Fibroblast of pulmonary artery (primary cell): ENCODE measurements at places on chromosomes 11 and 22.
A peak's percentile ranks its signal among the peaks of the same experiment; 100 is the strongest.

DNA sequence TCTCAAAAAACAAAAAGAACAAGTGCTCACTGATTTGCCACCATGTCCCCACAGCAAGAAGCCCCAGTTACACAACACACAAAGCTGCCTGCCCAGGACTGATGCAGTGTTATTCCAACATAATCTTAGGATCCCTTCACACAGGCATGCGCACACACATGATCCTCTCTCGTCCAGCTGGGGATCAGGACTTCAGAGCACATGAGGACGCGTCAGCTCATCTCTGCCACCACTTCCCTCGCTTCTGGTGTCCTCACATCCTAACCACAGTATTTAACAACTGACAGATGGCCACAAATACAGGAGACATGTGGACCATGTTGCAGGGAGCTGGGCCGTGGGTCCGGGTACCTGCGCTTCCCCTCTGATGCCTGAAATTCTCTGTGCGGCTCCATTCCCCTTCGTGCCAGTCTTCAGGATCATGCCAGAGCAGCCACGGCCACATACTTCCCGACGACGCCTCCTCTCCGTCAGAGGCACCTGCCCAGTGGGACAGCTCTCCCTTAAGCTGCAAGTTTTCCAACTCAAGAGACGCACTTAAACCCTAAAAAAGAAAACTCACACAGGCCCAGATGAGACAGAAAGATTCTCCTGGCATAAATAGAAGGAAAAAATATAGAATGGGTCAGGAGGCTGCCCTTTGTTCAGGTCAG lies 68.3 kb downstream of the PACSIN2 start:
- DNase-seq, result no peak

GRCh38 chr11:118531597-118532084 lies 649 bp downstream of the TMEM25 start:
- no peak for DNase-seq

DNA sequence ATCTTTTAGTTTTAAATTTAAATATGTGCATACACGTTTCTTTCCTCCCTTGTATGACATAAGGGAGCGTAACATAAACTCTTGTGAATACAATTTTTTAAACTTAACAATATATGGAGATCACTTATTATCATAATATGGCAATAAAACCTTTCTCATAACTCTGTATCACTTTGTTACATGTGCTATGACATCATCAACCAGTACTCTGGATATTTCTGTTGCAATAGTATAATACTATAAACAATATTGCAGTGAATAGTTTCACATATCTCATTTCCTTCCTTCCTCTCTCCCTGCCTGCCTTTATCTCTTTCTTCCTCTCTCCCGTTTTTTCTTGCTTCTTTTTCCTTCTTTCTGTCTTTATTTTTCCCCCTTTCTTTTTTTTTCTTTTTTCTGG lies 1278.0 kb upstream of the CNTN5 start:
- peak; percentile 41 for DNase-seq

DNA sequence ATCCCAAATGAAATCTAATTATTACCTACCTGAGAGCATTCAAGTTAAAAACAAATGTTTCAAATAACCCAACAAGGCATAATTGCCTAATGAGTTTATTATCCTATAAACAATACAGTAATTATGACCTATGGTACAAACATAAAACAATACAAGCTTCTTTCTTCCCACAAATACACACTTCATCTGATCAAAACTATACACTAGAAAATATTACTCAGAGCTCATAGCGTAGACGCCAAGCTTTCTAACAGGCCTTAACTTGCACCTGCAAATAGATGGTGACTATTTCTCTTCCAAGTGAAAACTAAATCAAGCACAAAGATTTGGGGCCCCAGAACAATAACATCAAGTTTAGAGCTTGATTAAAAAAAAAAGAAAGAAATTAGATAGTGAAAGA lies 78.1 kb downstream of the SOX6 start:
- no peak for DNase-seq

- no peak for DNase-seq
Observed at GRCh38 chr22:49703505-49703904, 124.2 kb downstream of the BRD1 start.

- DNase-seq, result no peak
Observed at GRCh38 chr11:48055292-48056132, 75.2 kb downstream of the PTPRJ start.

DNA sequence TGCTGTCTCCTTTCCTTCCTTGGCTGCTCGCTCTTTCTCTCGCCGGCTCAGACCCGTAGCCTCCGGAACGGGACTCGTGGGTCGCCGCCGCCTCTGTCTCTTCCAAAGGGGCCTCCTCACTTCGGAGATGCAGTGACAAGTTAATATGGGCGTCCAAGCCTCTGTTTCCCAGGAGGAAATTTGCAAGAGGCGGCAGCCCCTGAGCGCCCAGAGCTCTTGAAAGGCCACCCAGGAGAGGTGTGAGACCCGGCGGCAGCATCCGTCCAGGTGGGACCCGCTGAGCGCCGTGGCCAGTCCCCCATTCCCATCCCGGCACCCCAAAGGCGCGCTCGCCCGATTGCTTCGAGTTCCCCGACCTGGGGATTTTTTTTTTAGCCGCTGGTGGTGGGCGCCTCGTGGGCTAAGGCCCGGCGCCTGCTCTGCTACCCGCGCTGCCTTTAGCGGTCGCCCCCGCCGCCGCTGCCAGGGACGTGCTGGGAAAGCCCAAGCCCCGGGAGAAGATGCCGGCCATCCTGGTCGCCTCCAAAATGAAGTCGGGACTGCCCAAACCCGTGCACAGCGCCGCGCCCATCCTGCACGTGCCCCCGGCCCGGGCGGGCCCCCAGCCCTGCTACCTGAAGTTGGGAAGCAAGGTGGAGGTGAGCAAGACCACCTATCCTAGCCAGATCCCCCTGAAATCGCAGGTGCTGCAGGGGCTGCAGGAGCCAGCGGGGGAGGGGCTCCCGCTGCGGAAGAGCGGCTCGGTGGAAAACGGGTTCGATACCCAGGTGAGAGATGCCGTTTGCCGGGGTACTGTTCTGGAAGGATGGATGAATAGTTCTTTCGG lies 772 bp downstream of the NAV2 start:
- no peak for DNase-seq

DNA sequence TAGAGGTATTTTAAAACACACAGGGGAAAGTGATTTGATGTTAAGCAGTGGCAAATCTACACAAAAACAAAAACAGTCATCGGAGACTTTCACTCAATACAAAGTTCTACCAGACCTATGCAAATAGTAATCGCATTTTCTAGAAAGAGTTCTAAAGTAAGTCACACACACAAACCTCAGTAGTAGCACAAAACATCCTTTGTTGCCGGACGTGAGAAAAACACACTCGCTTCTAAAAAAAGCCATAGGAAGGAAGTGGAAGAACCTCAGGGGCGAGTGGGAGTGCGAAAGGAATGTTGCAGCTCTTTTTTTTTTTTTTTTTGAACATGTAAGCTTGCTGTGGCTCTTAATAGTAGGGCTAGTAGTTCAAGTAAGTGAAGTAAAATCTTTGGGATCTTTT lies 88.9 kb downstream of the MAML2 start:
- DNase-seq, result peak; percentile 93

GRCh38 chr11:132728026-132728425 lies 804.3 kb downstream of the OPCML start:
- no peak for DNase-seq

DNA sequence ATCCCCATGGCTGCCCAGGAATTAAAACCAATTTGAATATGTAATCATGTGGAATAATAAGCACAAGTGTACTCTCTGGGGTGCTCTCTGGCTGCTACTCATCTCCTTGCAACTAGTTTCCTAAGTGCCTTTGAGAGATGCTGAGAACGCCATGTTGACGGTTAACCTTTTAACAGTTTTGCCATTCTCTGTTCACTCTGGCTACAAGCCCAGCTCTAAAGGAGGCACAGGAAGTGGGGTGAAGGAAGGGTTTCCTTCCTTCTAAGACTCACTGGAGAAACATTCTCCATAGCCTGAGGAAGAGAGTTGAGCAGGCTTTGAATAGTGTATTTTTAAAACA lies 122.0 kb upstream of the ZC3H12C start:
- DNase-seq, result peak; percentile 90

DNA sequence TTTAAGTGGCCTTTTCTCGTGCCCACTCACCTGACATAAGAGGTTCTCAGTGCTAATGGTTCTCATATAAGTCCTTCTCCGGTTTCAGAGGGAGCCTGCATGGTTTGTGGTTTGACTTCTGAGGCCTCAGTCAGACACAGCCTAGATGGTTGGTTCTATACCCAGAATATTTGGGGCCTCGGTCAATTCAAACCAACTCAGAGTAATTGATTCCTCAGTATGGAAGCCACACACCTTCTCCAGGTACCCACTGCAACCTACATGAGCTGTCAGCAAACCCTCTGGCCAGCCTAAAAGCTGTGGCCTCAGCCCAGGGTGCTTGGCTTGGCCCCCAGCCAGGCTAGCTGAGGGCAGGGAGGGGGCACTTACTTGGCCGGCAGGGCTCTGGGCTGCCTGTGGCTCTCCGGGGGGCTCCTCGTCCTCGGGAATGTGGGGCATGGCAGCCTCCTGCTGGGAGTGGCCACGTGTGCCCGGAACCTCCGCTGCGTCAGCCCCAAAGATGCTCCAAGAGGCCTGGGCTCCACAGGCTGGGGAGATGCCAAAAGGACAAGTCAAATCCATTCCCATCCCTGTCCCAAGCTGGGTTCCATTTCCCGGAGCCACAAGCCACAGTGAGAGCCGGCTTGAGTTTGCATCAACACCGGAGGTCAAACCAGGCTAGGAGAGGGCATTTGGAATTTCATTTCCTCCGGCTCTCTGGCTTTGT lies 41.7 kb downstream of the IRAG1 start:
- DNase-seq, result no peak

DNA sequence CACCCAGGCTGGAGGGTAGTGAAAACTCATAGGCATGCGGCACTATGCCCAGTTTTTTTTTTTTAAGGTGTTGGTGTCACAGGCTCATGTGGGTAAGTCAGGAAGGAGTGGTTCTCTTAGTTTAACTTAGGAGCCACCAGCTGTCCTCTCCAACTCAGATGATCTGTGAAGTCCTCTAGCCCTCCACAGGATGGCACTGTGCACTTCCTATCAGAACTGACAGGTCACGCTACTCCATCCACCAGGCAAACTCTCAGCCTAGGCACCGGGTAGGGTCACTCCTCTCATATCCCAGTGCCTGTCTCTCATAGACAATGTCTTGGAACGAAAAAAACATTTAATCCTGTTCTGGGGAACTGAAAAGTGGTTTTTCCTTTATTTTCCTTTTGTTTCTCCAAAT lies 16.5 kb downstream of the NAP1L4 start:
- peak; percentile 51 for DNase-seq

- DNase-seq, result no peak
Observed at GRCh38 chr22:32037236-32037635, 5.8 kb upstream of the SLC5A1 start.

- no peak for DNase-seq
Observed at GRCh38 chr11:108854346-108854745, 189.5 kb downstream of the DDX10 start.

DNA sequence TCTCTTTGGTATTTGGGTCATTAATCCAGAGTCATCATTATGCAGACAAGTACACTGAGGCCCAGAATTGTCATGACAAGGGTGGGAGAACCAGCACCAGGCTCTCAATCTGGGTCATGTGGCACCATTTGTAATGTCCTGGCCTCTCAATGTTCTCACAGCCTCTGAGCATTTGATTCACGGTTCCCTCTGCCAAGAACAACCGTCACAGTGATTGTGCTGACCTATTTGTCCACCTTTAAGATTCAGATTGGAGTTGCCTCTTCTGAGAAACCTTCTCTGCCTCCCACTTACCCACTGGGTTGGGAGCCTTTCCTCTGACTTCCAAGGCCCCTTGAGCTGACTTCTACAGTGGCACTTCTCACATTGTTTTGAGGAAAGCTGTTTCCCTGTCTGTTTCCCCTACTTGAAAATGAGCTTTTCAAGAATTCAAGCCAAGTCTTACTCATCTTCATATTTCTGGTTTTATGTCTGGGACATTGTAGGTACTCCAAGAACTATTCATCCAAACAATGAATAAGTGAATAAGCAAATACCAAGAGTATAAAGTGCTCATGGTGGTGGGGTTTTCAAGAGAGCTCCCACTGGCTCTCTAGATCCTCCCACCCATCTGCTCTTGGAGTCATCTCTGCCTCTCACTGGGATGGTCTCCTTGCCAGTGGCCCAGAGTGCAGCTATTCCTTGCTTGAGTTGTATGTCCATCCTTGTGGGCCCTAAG lies 126.4 kb upstream of the E2F8 start:
- peak; percentile 73 for DNase-seq

DNA sequence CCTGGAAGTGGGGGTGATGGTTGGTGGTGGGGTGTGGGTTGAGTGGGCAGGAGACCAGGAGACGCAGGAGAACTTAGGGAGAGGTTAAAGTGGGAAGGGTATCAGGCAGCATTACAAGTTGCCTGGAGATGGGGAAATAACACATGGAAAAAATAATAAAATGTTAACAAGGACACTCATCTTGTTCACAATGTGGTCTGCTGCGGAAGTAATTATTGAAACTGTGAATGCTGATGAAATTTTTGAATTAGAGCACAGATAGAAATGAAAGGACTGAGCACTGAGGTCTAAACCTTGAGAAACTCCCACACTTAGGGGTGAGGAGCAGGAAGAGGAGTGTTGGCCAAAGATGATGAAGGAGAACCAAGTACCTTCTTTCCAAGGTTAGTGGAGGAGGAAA lies 346.0 kb upstream of the PLET1 start:
- DNase-seq, result no peak

DNA sequence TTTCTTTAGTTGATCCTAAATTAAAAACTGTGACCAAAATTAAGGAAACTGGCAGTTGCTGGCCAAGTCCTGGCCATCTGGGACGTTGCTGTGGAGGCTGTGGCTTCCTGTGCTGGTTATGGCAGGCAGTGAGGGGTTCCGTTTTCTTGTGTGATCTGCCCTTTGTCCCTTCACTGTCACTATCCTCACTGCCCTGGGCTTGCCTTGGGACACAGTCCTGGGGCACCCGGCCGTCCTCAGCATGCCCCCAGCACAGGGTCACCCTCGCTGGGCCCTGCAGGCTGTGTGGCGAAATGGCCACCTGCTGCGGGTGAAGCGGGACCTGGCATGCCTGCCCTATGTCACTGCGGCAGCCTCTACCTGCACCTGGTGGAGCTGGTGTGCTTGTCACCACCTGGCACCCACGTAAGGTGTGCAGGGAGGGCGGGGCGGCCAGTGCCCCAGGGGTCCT lies 52.5 kb upstream of the SLC22A12 start:
- DNase-seq, result no peak

DNA sequence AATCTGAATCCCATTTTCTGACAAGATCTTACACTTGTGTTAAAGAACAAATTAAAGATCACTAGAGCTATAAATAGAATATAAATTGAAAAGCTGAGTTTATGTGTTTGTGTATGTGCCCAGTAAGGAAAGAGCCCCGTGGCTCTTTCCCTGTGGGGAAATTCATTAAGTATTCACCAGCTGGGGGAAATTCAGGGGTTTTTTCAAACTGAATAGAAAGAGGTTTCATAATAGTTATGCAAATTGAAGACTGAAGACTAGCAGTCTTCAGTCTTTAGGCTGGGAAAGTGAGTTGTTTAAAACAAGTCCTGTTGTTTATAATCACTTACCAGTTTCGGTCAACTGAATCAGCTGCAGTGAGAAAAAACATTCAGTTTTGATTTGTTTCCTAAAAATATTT lies 11.3 kb upstream of the MS4A7 start:
- no peak for DNase-seq

- no peak for DNase-seq
Observed at GRCh38 chr22:21849489-21849888, 18.0 kb downstream of the MAPK1 start.

- peak; percentile 46 for DNase-seq
Observed at GRCh38 chr11:19027829-19028595, 32.5 kb downstream of the MRGPRX2 start.

GRCh38 chr11:82738091-82738490 lies 4.4 kb upstream of the FAM181B start:
- DNase-seq, result no peak

GRCh38 chr22:39960791-39961746 lies 872 bp downstream of the TMA7B start:
- peak; percentile 98 for DNase-seq

GRCh38 chr22:36351921-36352802 lies 35.6 kb downstream of the MYH9 start:
- no peak for DNase-seq
